ENCODE measurements at places on chromosomes 7 and 10. TPM values are rescaled to one million over a fixed set of nuclear protein-coding genes. Genes with fewer than 3 reads are reported as not detected.

GRCh38 chr7:460374-461116 is 59.1 kb downstream of the PDGFA start:
- H3K36me3 ChIP-seq = no peaks in the 10 kb centered on the region
- peak overlapping the region; percentile 4 for H3K27ac ChIP-seq
- H3K4me1 ChIP-seq = peaks cover 17% of the 10 kb centered on the region
- no peak overlapping the region for H3K4me3 ChIP-seq

DNA sequence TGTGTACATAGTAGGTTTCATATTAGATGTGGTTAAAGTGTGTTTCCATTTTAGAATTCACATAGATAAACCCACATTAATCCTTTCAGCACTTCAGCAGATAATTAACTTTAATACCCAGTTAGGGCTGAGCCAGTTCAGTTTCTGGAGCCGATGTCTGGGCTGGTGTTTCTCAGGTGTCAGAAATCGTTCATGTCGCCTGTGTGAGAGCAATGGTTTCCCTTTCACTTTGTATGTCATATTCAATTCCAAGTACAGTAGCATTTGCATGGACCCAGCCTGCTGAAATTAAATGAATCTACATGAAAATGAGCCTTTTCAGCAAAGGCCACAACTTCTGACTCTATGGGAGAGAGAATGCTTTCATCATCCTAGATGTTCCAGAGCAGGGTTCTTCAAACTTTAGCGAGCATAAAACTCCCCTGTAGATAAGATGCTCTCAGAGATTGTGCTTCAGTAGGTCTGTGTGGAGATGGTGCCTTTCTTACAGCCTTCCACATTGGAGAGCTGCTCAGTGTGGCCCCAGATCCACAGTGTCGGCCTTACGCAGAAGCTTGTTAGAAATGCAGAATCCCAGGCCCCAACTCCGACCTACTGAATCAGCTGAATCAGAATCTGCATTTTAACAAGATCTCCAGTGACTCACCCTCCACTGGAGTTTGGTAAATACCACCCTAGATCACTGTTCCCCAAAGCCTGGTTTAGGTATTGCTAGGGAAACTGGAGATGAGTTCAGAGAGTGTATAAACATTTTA is 19.6 kb downstream of the WIPF3 start:
- H3K27me3 ChIP-seq = peaks cover 1% of the 10 kb centered on the region
- no peaks in the 10 kb centered on the region for H3K36me3 ChIP-seq
- no peak for DNase-seq

Gene FOXI2
- total RNA-seq = not detected

GRCh38 chr7:9523579-9523978 is 1090.2 kb downstream of the NXPH1 start:
- H3K4me3 ChIP-seq = no peak overlapping the region
- H3K36me3 ChIP-seq = no peaks in the 10 kb centered on the region
- H3K27me3 ChIP-seq = no peaks in the 10 kb centered on the region
- H3K4me1 ChIP-seq = no peaks in the 10 kb centered on the region
- H3K27ac ChIP-seq = no peak overlapping the region

- H3K27me3 ChIP-seq = no peaks in the 10 kb centered on the region
- H3K4me1 ChIP-seq = no peaks in the 10 kb centered on the region
Measured at GRCh38 chr10:22058201-22058600, 54.7 kb upstream of the DNAJC1 start.

Gene TRIL
- 0.45 TPM for total RNA-seq

DNA sequence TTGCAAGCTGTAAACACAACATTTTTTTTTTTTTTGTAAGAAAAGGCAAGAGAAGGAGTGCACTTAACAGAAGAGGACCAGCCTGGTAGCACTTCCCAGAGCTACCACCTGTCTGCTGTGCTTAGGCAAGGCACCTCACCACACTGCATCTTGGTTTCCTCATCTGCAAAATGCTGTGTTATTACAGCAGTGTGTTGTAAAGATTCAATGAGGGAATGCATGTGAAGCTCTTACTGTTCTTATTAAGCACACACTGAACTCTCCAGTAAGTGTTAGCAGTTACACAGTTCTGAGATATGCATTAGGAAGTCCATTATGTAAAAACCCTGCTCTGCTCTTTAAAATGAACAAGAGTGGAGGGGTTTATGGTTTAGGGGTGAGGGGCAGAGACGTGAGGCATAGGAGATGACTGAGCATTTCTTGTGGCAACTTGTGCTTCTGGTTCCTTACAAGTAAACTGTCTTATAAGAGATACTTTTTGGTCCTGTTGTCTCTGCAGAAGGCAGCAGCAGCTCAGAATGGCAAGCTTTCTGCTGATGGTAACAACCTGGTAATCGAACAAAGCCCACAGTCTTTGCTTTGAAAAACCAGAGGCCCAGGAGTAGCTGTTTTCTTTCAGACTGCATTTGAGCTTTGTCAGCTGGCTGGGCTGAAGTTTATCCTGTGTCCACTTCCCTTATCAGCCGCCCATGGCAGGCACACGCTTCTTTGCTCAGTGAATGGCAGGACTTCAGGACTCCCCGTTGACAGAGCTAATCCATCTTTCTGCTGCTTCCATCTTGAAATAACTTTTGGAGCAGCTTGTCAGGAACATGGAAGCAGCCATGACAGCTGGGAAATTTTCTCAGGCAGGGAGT is 98.8 kb upstream of the BMPER start:
- peaks cover 13% of the 10 kb centered on the region for H3K4me1 ChIP-seq
- no peaks in the 10 kb centered on the region for H3K27me3 ChIP-seq
- no peak for DNase-seq
- H3K27ac ChIP-seq = no peak overlapping the region

Data from Caco-2 (cell line).